Activated T-helper 1 cell treated with anti-CD3 and anti-CD28 coated beads, Interleukin-12 subunit alpha, Interleukin-12 subunit beta, Interleukin-2, Interleukin-4 antibody, amounts not matched to agents 30 ng/mL and 10 ng/mL and 1 ng/mL, durations not matched to agents 14 hours and 24 hours and 36 hours (primary cell): ENCODE measurements at places on chromosomes 6 and 20. TPM values are rescaled to one million over a fixed set of nuclear protein-coding genes. Genes with fewer than 3 reads are reported as not detected.

DNA sequence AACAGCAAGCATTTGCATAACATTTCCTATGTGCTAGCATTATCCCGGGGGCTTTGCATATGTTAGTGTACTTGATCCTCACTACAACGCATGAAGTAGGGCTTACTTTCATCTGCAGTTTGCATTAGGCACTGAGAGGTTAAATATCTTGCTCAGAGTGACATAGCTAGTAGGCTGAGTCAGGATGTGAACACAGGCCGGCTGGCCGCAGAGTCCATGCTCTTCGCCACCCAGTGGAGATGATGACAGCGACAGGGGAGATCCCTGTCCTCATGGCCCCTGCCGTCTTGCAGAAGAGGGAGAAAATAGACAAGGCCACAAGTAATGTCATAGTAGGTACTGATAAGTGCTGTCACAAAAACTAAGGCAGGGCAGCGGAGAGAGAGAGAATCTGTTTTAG, 46.9 kb downstream of the LYRM4 start:
- no peak overlapping the region for H3K27ac ChIP-seq
- no peak overlapping the region for H3K4me3 ChIP-seq
- no peaks in the 10 kb centered on the region for H3K27me3 ChIP-seq
- H3K4me1 ChIP-seq: peaks cover 14% of the 10 kb centered on the region
- peaks cover 6% of the 10 kb centered on the region for H3K36me3 ChIP-seq

GRCh38 chr20:33518071-33518470, 28.2 kb downstream of the CBFA2T2 start:
- peaks cover 13% of the 10 kb centered on the region for H3K4me1 ChIP-seq
- H3K36me3 ChIP-seq: no peaks in the 10 kb centered on the region

GRCh38 chr6:42147138-42147562, 4.7 kb upstream of the C6orf132 start:
- H3K4me3 ChIP-seq: no peak overlapping the region
- peaks cover 4% of the 10 kb centered on the region for H3K4me1 ChIP-seq
- peaks cover 17% of the 10 kb centered on the region for H3K27me3 ChIP-seq
- no peak overlapping the region for H3K27ac ChIP-seq
- DNase-seq: no peak

DNA sequence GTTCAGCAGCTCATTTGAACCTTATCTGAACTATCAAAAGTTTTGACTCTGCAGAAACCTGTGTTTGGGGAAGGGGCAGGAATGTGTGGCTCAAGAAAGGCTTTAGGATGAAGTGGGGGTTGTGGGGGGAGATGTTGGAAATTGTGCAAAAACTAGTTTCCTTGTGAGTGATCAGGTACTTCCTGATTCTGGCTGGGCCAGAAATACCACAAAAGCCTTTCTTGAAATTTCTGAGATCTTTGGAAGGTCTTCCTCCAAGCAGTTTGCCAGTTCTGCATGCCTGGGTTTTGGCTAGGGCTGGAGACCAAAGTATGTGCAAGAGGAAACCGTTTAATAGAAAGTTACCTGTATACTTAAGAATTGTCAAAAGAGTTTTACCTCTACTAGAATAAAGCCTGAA, 116.6 kb downstream of the BMP2 start:
- no peak overlapping the region for H3K4me3 ChIP-seq
- no peaks in the 10 kb centered on the region for H3K4me1 ChIP-seq
- H3K27me3 ChIP-seq: no peaks in the 10 kb centered on the region
- DNase-seq: no peak

DNA sequence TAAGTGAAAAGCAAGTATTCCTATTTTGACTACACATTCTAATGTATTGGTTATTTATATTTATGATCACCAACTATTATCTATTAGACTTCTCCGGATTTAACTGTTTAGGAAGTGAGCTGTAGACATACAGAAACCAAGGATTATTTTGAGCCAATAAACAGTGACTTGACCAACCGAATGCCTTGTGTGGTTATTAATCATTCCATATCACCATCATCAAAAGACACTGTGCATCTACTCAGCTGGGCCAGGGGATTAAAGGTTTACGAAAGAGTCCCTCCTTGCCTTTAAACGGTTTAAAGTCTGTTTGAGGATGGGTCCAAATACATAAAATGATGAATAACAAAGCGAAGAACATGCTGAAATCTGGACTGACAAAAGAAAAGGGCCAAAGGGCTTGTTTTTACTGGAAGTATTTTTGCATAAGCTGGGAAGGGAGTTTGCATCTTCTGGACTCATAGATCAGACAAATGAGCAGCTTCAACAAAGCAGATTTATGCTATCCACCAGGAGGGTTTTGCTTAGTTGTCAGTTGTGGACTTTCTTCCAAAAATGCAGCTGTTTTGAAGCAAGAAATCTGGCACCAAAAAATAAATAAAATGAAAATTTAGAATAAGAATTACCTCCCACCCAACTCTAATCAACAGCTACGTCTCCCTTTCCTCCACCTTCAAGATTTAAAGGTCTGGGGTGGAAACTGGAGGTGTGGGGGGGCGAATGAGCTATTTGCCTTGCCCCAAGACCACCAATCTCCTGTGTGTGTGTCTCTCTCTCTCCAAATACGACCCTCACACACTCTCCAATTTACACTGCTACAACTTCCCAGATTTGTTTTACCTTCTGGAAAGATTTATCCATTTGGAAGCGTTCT, 33.6 kb upstream of the ID4 start:
- no peak overlapping the region for H3K27ac ChIP-seq
- peaks cover 1% of the 10 kb centered on the region for H3K36me3 ChIP-seq
- H3K4me3 ChIP-seq: no peak overlapping the region
- H3K27me3 ChIP-seq: peaks cover 18% of the 10 kb centered on the region
- DNase-seq: no peak
- peaks cover 6% of the 10 kb centered on the region for H3K4me1 ChIP-seq

DNA sequence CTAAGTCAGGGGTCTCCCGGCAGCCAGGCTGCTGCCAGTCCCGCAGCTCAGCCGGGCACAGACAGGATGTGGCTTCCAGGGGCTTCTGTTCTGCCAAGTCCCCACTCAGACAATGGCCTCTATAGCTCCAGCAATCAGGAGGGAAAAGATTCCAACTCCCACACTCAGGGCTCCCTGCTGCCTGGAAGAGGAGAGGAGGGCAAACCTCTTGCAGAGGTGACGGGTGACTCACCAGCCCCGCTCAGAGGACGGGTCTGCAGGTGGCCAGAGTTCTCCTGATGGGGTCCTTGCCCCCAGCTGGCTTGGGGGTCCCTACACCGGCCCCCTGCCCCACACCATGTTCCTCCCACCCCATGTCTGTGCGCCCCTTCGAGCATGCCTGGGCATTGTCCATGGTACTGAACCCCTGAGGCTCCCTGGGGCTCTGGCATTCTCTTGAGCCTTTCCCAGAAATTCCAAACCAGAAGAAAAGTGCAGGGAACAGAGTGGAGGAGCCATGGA, 32.6 kb downstream of the NTSR1 start:
- DNase-seq: no peak
- peaks cover 15% of the 10 kb centered on the region for H3K27me3 ChIP-seq
- peaks cover 32% of the 10 kb centered on the region for H3K4me1 ChIP-seq
- no peak overlapping the region for H3K27ac ChIP-seq
- no peak overlapping the region for H3K4me3 ChIP-seq

DNA sequence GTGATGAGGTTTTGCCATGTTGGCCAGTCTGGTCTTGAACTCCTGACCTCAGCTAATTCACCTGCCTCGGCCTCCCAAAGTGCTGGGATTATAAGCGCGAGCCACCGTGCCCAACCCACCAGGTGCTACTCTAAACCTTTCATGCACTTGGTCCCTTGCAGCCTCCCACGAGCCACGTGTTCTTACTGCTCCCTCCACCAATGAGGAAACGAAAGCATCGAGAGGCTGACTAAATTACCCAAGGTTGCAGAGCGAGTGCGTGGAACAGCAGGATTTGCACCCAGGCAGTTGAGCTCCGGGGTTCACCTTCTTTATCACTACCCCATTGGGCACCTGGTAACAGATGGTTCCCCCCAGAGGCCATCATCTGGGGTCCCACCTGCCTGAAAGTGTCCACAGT, 208.3 kb downstream of the LY86 start:
- no peak overlapping the region for H3K4me3 ChIP-seq
- no peak overlapping the region for H3K27ac ChIP-seq
- no peak for DNase-seq
- peaks cover 2% of the 10 kb centered on the region for H3K36me3 ChIP-seq
- H3K27me3 ChIP-seq: peaks cover 9% of the 10 kb centered on the region

Gene THBD
- not detected in 2 replicates for total RNA-seq

DNA sequence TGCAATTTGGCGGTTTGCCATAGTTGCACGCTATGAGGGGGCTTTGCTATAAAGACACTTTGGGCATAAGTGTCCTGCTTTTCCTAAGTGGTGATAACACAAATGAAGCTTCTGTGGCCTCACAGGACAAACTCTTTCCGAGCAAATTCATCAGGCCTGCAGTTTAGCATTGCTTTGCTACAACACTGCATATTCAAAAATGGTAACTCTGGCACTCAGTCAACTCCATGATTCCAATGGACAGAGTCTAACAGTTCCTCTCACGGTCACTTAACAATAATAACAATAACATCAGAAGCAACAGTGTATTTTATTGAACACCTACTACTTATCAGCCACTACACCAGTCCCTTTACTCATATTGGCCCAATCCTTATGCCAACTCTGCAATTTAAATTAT, 222.5 kb downstream of the FRK start:
- no peaks in the 10 kb centered on the region for H3K36me3 ChIP-seq
- no peak for DNase-seq
- no peaks in the 10 kb centered on the region for H3K4me1 ChIP-seq
- H3K27ac ChIP-seq: no peak overlapping the region

GRCh38 chr6:39934131-39934757, at the start of gene MOCS1:
Gene MOCS1, minus strand, starts transcription at chr6:39934462. Its CDS starts 45 bp downstream, at chr6:39934417.
- H3K4me1 ChIP-seq: peaks cover 5% of the 10 kb centered on the region
- peak within 1 kb of the TSS; percentile 78 for H3K4me3 ChIP-seq
- no peaks in the 10 kb centered on the region for H3K36me3 ChIP-seq
